Amniotic epithelial cell (primary cell): ENCODE measurements at places on chromosomes 7 and 10.

DNA sequence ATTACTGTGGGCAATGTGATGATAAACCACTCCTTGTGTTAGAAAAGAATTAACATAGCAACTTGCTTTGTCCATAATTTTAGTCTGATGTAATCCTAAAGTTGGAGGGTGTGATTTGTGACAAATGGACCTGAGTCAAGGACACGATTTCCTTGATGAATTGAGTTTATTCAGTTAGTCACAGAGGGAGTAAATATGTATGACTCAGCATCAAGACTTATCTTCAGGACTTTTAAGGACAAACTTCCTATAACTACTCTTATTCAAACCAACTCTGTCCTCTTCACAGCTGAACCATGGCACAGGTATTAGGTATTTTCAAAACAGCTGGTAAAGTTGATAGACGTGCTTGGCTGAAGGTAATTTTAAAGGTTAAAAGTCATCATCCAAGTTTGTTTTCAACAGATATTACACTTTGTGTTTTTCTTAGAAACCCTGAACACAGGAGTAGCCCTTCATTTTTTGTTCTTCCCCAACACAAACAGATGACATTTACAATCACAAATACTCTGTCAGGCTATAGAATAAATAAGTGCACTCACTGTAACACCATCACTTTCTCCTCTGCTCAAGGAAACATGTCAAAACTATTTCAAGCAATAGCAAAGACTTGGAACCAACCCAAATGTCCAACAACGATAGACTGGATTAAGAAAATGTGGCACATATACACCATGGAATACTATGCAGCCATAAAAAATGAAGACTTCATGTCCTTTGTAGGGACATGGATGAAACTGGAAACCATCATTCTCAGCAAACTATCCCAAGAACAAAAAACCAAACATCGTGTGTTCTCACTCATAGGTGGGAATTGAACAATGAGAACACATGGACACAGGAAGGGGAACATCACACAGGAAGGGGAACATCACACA, 54.5 kb downstream of the COA1 start:
- peak; percentile 92 for DNase-seq

- peak; percentile 51 for DNase-seq
Measured at GRCh38 chr7:42511027-42511426, 274.0 kb upstream of the GLI3 start.

GRCh38 chr7:87398446-87398845, 53.0 kb downstream of the CROT start:
- peak; percentile 71 for DNase-seq

DNA sequence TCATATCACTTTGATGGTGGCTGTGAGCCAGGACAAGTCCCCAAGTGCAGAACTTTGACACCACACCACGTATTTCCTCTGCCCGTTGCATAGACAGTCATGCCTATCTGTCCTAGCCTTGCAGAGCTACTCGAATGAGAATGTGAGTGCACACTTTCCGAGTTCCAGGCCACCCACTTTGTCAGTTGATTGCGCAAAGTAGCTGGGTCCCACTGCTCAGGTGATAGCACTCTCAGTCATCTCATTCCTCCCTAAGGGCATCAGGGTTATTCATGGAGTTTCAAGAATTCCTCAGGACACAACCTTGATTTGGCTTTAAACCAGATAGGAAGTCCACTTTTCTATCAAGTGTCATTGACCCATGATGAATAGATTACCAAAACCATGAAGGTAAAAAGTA, 19.3 kb downstream of the LSM5 start:
- DNase-seq = no peak

DNA sequence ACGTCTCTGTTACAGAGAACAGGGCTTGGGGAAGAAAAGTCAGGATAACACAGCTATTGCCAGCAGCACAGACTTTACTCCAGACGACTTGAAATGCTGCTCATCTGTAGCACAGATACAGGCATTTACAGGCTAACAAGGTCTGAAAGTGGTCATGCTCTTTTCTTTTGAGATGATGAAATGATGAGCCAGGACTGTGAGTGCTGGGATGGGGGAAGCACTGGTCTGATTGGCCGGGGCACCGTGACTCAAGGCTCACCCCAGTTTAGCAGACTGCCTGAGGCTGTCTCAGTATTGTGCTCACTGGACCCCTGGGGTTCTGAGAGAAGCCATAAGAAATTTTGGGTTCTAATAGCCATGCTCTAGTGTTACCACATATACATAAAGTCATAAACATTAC, 12.4 kb downstream of the SMKR1 start:
- no peak for DNase-seq

DNA sequence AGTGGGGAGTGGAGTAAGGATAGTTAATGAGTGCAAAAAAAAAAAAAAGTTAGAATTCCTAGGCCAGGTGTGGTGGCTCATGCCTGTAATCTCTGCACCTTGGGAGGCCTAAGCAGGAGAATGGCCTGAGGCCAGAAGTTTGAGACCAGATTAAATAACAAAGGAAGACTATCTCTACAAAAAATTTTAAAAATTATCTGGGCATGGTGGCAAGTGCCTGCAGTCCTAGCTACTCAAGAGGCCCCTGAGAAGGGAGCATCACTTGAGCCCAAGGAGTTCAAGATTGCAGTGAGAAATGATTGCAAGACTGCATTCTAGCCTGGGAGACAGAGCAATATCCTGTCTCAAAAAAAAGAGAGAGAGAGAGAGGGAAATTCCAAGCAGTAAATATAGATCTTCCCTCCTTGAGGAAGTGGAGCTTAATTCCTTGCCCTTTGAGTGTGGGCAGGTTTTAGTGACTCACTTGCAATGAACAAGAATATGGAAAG, 19.5 kb upstream of the CSTF2T start:
- peak; percentile 74 for DNase-seq

- no peak for DNase-seq
Measured at GRCh38 chr10:78619115-78619851, 449.5 kb upstream of the ZMIZ1 start.

DNA sequence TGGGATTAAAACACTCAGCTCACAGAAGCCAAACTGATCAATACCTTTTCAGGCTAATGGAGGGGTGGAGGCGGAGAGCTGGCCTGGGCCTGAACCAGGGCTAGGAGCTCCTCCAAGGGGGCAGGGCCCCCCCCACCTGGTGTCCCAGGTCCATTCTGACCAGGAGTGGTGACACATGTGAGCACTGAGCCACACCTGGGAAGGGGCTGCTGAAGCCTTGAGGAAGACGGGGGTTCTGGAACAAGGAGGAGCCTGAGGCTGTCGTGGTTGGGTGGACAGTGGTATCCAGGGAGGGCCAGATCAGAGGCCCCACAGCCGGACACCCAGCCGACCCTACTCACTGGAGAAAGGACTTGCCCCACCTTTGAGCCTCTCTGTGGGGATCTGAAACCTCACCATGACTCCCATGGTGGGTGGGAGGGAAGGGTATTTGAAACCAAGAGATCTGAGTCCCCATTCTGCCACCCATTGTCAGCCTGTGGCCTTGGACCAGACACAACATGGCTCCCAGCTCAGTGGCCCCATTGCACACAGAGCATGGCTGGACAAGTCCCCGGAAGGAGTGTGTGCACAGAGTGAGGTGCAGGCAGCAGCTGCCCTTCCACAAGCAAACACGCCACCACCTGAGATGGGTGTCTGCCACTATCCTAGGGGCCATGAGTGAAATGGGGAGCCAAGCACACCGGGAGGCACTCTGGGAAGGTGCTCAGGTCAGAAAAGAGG, 12.4 kb downstream of the TMEM273 start:
- no peak for DNase-seq

DNA sequence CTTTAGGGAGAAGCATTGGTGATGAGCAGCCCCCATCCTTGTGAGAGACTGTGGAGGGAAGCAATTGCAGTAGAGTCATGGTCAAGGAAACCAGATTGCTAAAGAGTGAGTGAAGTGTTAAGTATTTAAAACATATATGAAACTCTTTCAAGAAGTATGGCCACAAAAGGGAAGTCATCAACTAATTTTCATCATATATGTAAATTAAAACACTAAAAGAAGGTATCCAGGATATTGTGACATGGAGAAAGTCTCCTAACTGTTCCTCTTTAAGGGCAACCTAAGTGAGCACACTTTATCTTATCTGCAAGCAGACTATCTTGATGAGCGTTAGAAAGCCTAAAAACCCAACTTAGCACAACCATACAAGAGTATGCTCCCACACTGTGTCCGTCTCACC, 69.7 kb downstream of the CD36 start:
- DNase-seq = no peak

- peak; percentile 34 for DNase-seq
Measured at GRCh38 chr7:11831736-11832495, at the start of gene THSD7A. THSD7A (minus strand) TSS chr7:11832198; CDS start chr7:11831946, 252 bp downstream.

DNA sequence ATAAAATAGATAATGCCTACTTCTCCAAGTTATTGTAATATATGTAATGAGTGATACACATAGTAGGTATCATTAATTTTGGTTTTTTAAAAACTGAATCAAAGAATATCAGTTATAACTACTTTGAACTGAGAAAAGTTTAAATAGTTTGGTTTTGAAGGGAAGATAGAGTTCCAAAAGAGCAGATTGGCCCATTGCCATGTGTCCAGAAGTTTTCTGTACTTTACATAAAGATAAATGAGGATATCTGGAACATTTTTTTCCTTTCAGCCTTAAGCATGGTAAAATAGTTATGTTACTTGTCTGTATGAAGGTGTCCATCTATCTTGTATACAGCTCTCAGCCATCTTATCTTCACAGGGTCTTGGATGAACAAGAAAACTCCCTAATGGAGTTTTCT, 97.9 kb upstream of the MXI1 start:
- peak; percentile 18 for DNase-seq

DNA sequence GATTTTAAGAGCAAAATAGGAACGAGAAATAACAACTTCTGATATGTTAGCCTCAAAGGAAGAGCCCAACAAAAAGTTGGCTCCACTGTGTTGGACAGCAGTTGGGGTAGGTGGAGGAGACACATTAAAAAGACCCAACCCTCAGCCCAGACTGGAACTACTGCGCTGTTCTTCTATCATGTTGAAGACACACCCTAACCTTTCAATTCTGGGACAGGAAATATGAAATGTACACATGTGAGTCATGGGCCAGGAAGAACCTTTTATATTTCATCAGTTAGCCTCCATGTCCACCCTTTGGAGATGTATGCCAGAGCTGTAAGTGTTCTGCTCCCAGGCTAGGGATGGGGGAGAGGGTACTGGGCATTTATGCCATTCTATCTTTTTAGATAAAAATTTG, 22.1 kb downstream of the CLDN12 start:
- no peak for DNase-seq

DNA sequence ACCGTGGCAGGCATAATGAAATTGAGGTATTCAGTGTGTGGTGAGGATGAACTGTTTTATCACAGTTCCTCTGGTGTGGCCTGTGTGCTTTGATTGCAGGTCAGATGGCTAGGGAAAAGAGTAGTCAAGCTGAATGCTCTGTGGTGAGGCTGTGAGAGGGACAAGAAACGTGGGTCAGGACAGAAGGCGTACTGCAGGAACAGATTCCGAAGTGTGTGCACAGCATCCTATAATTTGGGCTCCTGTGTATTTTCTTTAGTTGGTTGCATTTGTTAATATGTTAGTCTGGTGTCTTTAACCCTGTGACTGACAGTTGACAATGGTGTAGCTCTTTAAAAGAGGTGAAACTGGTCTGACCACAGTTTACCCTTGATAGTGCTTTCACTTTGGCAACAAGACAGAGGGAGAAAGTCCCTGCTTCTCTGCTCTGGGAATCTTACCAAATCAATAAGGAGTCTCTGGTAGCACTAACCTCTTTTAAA, 76.5 kb downstream of the AUTS2 start:
- no peak for DNase-seq

DNA sequence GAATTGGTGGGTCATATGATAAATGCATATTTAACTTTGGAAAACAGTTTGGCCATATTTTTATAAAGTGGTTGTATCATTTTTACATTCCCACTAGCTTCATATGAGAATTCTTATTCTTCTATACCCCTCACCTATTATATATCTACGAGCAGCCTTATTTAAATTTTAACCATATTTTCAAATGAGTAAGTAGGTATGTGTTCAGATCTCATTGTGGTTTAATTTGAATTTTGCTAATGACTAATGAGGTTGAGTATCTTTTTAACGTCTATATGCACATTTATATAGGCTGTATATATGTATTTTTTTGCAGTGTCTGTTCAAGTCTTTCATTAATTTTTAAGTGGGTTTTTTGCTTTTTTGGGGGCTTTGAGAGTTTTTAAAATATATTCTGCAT, 14.2 kb downstream of the RAB18 start:
- DNase-seq = no peak

DNA sequence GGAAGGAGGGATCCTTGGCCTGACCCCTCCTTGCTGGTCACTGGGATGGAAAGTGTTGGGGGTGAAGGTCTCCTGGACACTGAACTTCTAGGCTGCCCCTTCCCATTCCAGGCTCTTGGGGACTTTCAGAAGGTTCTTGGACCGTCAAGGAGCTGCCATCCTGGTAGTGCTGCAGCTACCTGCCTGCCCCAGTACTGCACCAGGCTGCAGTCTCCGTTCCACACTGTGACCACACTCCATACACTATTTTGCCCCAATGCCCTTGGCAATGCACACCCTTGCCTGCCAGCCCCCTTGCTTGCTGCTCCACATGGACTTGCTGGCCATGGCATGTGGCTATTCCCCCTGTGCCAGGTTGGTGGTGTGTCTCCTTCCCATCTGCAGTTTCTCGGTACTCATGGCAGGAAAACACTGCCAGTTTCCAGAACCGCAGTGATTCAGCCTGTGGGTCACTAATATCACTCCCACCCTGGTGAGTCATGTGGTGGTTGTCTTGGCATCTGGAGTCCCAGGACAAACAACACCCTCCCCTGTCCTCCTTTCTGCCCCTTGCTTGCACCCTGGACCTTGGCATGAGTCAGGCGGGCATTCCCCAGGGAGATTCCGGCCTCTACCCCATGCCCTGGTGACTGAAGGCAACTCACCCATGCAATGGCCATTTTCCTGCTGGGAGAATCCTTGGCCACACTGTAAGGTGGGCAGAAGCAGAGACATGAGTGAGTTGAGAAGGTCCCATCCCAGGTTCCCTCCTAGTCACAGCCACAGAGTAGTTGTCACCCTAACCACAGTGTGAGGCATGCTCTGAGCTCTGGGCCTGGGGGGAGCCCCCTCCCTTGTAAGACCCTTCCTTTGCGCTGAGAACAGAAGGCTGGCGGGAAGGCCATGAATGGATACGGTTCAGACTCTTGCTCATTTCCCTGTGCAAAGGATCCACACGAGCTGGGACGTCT, 32.8 kb downstream of the GOLGA7B start:
- peak; percentile 90 for DNase-seq

DNA sequence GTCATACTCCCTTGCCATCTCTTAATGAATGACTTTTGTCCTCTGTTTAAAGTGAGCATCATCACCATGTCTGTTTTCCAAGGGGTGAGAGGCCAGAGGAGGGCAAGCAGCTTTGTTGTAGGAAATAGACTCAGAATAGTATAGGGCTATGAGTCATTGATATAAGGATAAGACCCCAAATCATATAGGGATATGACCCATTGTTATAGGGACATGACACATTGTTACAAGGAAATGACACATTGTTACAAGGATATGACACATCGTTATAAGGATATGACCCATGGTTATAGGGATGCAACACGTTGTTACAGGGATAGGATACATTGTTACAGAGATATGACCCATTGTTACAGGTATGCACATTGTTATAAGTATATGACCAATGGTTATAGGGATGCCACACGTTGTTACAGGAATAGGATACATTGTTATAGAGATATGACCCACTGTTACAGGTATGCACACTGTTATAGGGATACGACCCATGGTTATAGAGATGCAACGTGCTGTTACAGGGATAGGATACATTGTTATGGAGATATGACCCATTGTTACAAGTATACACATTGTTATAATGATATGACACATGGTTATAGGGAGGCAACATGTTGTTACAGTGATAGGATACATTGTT, 311.1 kb upstream of the ADARB2 start:
- DNase-seq = no peak

GRCh38 chr7:50272808-50273207, 31.7 kb upstream of the IKZF1 start:
- DNase-seq = no peak
